ENCODE measurements at places on chromosomes 7 and 10.

GRCh38 chr10:86957471-86958115 lies at the start of gene MMRN2:
Gene MMRN2, minus strand, starts transcription at chr10:86957615. Its CDS starts 74 bp downstream, at chr10:86957541.
- DNase-seq, result no peak

- DNase-seq, result no peak
Measured at GRCh38 chr7:29878081-29878688, 71.9 kb downstream of the WIPF3 start.

- no peak for DNase-seq
Measured at GRCh38 chr7:128893251-128894100, 17.0 kb downstream of the KCP start.

GRCh38 chr7:28075674-28076358 lies 104.8 kb downstream of the JAZF1 start:
- DNase-seq, result no peak

DNA sequence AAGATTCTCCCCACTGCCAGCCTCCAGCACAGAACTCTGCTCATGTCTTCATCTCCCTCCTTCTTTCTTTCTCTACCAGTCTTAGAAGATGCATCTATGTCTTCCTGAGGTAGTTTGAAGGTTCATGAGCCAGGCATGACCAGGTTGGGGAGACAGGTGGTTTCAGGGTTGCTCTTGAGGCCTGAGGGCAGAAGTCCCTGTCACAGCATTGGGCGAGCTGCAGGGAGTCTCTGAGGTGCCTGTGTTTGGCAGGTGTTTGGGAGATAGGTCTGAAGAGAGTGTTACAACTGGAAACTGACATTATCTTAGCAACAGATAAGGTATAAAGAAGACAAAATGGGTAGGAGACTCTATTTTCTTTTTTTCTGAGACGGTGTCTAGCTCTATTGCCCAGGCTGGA lies 18.7 kb downstream of the PRSS2 start:
- no peak for DNase-seq

DNA sequence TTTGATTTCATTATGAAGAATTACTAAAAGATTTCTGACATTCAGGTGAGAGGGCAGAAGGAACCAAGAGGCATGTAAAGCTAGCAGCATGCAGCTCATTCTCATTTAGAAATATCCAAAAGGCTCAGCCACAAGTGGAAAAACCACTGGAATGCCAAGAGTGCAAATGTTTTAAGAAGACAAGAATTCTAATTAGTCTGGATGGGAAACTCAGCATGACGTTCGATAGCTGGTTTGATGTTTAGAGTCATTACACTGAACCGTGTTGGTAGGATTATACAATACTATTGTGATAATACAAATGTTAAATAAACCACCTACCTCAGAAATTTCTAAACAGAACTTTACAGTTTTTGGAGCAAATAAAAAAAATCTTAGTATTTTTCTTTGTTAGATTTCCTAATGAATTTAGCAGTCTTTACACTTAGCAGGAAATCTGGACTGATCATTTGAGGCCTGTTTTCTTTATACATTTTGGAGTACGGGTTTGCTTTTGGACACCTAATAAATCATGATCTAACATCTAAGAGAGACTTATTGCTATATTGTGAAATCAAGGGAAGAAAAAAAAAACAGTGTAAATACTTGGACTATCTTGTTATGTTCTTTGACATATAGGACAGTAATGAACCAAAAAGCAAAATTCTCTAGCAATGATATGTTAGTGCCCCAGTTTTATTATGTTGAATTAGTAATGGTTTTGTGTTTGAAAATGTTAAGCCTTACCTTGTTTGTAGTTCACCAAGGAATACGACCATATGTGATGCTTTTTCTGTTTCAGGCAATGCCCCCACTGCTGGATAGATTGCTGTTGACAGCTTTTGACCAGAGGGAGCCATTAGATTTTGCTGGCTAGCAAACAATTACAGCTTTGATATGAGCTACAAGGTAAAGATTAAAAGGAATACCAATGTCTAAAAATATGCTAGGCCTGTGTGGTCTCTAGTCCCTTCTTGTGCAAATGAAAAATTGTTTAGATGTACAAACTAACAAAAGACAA lies 354.1 kb upstream of the SEMA3A start:
- no peak for DNase-seq

DNA sequence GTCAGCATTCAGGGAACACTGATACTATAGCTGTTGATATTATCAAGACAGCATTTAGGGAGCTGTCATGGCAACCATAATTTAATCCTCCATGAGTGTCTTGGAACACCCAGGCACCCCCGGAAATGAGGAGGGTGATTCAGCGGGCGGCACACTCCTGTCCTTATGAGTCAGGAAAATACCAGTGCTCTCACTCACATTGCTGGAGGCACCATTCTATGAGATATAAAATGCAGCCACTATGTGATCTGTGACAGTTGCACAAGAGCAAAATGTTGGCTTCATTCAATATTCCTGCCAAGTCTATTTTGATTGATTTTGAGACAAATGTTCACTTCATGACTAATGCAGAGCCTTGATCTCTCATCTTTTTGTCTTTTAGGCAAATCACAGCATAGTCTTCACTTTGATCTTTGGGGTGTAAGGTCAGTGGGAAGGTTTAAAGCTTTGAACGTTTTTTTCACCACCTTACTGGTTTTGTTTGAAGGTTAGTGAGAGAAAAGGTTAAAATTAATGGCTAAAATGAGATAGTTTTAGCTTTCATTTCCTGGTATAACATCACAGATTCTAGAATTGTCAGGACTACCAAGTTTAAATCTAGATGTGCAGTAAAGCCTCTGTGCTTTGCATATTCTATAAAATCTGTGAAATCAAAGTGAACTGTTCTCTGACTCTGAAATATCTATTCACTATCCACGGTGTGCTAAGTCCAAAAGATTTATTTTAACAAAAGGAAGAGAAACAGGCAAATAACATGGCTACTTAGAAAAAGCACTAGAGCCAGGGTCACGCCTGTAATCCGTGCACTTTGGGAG lies 12.4 kb upstream of the ARHGAP12 start:
- DNase-seq, result no peak

- no peak for DNase-seq
Measured at GRCh38 chr7:29482056-29482455, 81.6 kb upstream of the PRR15 start.

GRCh38 chr10:15787426-15787825 lies 67.7 kb upstream of the ITGA8 start:
- no peak for DNase-seq

DNA sequence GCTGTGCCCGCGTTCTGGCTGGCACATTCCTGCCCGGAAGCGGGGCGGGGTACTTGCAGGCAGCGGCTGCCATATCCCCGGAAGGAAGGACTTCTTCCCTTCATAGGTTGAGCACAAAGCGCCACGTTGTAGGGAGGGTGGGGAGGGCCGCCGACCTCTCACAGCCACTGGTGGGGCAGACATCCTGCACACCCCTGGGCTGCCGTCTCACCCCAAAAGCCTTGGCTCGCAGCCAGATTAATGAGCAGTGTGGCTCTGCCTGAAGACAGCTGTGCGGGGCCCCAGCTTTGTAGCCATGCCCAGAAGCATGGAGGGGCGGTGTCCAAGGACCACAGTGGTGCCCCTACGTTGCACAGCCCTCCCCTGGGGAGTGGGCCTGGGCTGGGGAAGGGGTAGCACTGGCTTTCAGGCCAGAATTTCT lies 54.3 kb upstream of the DPYSL4 start:
- DNase-seq, result no peak

DNA sequence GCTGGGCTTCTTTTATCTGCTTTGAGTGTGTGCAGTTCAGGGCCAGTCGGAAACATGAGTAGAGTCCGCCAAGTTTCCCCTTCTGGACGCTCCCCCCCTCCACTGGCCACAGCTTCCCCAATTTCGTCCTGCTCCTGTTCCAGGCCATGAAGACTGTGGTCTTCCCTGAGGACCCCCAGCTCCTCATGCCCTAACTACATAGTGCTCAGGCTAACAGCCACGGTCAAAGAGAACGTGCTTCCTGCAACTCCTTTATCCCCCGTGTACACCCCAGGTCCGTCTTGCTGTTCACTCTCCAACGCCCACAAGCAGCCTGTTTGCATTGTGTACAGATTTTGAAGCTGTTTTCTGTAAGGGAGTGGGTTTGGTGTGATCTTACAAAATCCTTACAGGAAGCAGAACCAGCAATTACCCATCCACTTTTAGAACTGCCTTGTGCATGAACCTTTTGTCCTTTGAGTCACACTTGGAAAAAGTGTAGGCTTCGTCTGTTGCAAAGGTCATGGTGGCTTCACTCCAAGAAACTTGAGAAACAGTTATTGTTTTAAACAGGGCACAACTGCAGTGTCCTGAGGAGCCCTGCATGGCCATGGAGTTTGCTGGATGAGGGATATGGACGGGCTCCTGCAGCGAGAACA lies 77.0 kb upstream of the FAM20C start:
- no peak for DNase-seq

GRCh38 chr10:27223964-27224363 lies 16.6 kb downstream of the ACBD5 start:
- DNase-seq, result no peak

DNA sequence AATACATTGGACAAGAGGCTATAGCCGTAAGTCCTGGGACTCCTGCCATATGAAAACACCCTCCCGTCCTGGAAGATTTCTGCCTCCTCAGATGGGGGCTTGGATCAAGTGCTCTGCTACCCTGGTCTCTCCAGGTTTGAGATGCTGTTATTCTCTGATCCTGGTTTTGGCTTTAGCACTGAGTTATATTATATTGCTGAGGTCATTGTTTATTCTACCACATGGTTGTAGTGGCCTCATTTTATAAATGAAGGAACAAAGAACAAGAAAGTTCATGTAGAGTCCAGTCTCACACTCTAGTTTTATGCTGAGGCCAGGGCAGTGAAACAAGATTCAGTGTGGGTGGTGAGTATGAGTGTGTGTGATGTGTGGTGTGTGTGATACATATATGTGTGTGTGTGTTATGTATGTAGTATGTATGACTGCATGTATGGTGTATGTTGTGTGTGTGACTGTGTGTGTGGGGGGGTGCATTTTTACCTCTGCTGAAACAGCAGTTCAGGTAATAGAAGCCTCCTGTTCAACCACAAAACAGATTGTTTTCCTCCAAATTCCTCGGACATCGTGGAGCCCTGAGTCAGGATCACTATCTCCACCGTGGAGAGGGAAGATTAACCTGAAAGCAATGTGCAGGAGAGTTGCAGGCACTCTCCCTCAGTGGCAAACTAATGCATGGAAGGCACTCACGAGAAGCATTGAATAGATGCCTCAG lies 80.7 kb downstream of the C7orf25 start:
- DNase-seq, result no peak

- DNase-seq, result no peak
Measured at GRCh38 chr10:116768786-116769185, 26.4 kb upstream of the HSPA12A start.

GRCh38 chr10:126087153-126087680 lies 190.9 kb downstream of the FANK1 start:
- DNase-seq, result no peak

DNA sequence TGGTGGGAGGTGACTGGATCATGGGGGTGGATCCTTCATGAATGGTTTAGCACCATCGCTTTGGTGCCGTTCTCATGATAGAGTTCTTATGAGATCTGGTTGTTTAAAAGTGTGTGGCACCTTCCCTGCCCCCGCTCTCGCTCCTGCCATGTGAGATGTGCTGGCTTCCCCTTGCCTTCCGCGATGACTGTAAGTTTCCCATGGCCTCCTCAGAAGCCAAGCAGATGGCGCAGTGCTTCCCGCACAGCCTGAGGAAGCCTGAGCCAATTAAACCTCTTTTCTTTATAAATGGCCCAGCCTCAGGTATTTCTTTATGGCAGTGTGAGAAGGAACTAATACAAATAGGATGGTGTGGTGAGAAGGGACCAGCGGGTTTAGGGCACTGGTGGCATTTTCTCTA lies 243.3 kb upstream of the CELF2 start:
- no peak for DNase-seq

GRCh38 chr7:80785961-80786536 lies 132.8 kb downstream of the SEMA3C start:
- DNase-seq, result no peak

- DNase-seq, result peak; percentile 10
Measured at GRCh38 chr10:28411648-28412047, 108.8 kb upstream of the MPP7 start.

DNA sequence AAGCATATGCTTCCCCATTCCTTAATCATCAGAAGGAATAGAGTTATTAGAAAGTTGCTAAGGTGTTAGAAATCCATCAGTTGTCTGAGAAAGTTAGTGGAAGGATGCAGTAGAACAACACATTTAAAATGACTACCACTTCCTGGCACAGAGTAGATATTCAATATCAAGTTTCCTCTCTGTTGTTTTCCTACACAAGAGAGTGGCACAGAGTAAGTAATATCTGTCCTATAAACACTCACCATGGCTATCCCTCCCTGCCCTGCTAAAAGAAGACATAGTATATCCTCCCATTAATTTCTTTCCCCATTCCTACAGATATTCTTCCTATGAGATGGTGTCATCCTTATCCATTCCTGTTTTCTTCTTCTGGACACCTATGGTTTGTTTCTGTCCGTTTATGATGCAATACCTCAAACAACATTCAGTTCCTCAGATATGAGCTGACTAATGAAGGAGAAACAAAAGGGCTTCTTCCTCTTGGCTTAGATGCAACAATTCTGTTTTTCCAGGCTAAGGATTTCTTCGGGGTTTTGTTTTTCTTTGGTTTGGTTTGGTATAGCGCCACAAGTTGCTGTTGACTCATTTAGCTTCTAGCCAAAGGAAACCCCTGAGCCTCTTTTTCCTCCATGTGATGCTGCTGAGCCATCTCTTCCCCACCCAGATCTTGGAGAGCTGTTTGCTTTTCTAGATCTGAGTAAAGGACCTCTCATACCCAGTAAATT lies 32.9 kb upstream of the BPGM start:
- DNase-seq, result no peak

DNA sequence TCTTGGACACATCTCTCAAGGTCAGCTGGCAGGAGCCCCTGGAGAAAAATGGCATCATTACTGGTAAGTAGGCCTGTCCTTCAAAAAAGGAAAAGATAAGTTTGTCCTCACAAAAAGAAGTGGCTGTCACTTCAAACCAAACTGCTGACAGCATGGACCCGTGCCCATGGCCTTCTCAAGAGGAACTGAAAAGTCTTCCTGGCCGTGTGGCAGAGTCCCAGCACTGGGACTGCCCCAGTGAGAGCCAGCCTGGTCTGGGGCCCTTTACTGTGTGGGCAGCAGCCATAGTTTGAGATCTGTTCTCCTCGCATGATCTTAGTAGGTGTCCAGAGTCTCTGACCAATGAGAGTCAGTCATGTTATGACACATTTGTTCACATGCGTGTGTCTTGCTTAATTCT lies 614.2 kb upstream of the FOXK1 start:
- DNase-seq, result no peak

DNA sequence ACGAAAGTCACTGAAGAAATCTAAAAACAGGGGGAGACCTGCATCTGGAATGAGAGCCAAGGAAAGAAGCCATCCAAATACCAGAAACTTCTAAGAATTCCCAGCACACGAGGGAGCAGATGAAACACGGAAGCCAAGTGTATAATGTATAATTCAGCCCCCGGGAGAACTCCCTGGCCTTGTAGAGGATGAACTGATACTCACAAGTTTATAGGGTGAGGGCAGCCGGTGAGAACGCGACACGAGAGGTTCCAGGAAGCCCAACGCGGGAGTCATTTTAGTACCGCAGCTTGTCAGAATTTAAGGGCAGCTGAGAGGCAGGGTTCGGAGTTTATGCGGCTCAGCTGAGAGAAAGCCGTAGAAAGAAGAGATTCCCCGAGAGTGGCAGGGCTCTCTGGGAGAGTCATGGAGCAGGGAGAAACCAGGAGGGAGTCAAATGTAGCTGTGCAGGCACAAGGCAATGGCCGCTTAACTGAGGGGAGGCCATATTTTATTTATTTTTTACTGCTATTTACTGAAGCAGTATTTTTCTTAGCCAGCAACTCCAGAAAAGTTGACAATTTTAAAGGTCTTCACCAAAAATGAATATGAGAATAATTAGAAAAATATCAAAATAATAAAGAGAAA lies 164.0 kb downstream of the NPSR1 start:
- DNase-seq, result no peak

GRCh38 chr10:103888113-103888841 lies 29.7 kb downstream of the STN1 start:
- no peak for DNase-seq

Data from stimulated activated CD4-positive, alpha-beta T cell treated with anti-CD3 and anti-CD28 coated beads, Interleukin-1b, Interleukin-23, amount 100 ng/mL, for 24 hours (primary cell).